HEK293T (cell line): ENCODE measurements at places on chromosomes 2 and 18.

DNA sequence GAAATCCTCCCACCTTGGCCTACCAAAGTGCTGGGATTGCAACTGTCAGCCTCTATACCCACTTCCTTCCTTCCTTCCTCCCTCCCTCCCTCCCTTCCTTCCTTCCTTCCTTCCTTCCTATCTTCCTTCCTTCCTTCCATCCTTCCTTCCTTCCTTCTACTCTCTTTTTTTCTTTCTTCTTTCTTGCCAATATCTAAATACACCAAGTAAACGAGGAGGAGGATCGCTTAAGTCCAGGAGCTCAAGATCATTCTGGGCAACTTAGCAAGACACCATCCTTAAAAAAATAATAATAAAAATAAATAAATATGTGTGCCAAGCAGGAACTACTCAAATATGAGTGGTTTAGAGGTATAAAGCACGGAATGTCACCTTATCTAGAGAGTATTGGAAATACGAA lies 249.4 kb upstream of the TRIB2 start:
- no peak for DNase-seq

- DNase-seq = no peak
Observed at GRCh38 chr2:215171151-215171550, 32.7 kb upstream of the ABCA12 start.

DNA sequence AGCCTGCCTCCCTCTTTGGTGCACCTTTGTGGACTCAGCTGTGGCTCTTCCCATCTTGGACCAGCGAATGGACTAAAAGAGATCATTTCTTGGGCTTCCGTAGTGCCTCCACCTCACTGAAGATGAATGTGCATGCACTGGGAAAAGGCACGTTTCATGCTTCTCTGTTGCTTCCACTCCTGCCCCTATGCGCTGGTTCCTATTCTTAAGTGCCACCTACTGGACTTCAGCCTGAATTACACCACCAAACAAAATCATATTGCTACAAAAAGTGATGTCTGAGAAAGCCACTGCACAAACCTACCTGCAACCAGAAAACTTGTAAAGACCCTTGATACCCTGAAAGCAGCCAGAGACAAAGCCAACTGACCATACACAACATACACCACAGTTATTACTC lies 695.6 kb downstream of the TSN start:
- peak; percentile 25 for DNase-seq

DNA sequence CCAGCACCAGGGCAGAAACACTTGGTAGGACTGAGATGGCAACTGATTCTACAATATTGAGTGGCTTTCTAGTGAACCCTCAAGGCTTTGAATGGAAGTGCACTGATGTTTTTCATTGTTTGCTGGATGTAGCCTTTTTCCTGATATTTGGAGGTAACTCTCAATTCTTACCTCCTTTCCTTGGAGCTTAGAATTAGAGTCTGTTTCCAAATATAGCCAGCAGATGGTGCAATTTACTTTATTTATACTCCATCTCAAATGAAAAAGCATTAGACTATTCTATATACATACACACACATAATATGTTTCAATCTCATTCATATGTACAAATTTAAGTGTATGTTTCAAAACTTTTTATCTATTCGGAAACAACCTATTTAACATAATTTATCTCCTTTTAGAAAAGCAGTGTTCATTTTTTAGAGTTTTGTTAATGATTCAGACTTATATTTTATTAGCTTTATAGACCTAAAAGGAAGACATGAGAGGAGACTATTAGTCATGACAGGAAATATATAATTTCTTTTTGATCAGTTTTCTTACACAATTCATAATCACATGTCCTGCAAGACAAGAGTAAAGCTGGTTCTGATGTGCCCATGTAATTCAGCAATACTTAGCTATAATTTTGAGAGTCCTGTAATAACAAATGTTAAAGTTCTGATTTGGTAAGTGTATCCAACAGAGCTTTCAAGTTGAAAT lies 124.8 kb downstream of the NUP35 start:
- peak; percentile 15 for DNase-seq

DNA sequence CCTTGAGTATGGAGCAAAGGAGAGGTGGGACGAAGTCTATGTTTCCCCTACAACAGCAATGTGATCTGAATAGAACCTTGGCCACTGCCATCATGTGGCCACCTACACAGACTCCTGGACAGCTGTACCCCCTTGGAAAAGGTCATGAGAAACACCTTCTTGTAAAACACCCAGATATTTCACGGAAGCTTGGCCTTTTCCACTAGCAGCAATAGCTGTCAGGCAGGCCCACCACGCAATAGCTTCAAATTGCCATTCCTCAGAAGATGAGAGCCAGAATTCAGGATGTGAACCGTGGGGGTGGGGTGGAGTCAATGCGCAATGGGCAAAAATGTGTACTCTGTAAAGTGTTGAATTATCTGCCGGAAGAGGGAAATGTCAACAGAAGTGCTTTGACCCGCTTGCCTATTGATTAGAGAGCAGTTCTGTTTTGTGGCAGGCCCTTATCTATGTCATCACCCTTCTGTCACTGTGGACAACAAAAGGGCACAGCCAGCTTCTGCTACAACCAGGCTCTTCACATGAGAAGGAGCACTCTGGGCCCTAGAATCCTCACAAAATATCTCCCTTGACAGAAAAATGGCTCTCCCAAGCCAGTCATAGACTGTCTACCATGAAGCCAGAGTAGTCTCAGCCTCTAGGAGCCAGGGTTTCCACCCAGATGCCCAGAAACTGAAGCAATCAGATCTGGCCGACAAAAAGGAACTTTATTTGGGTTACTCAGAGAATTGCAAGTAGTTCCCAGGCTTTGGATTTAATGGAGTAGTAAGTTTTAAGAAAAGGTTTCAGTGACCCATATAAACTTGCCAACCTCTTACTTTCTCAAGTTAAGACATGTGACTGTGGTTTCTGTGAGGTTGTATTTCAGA lies 9.5 kb downstream of the INPP1 start:
- no peak for DNase-seq

DNA sequence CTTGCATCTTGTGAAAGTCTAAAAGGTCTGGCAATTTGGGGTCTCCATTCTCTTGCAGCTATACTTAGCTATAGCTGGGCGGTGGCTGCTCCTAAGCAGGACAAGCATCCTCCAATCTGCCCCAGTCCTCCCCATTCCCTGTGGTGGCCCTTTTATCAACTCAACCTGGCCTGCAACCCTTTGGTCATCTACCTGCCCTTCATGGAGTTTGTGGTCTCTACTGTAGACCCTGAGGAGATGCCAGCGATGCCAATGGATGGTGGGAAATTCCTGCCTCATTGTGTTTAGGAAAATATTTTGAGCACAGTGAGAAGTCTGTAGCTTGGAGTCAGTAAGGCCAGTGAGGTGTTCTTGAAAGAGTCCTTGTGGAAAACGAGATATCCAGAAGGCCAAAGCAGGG lies 143.4 kb downstream of the CAPN13 start:
- no peak for DNase-seq

DNA sequence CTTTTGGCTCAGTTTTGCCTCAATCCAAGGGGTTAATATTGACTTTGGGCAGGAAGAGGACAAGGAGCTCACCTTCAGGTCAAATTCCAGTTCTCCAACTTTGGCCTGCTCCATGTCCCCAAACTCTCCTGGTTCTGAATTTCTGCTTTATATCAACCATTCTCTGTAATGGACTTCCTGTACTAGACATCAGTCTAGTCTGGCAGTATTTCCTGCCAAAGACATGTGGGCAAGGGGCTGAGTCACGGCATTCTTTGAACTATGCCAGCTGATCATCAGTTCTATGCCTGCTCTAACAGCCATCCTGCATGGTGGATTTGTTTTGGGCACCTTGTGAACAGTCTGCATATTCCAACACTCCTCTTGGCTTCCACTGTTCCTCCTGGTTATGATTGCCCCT lies 199.4 kb downstream of the ZEB2 start:
- no peak for DNase-seq

DNA sequence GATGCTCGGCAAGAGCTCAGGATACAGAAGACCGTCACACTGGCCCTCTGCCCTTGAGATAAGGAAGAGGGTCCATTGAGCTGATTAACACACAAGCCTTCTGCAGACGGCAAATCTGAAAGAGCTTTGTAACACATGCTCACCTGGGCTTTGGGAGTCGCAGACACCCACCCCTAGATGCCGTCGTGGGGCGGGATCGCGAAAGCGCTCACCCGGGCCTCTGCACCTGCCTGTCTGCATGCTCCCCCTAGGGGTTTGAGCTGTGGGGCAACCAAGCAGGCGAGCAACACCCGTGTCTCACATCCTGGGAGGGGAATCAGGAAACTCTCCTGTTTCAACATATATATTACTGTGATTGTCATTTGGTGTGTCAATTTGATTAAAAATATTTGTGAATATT lies 99.8 kb upstream of the KCNH7 start:
- DNase-seq = no peak

- DNase-seq = no peak
Observed at GRCh38 chr2:104361414-104361813, 492.5 kb upstream of the POU3F3 start.

DNA sequence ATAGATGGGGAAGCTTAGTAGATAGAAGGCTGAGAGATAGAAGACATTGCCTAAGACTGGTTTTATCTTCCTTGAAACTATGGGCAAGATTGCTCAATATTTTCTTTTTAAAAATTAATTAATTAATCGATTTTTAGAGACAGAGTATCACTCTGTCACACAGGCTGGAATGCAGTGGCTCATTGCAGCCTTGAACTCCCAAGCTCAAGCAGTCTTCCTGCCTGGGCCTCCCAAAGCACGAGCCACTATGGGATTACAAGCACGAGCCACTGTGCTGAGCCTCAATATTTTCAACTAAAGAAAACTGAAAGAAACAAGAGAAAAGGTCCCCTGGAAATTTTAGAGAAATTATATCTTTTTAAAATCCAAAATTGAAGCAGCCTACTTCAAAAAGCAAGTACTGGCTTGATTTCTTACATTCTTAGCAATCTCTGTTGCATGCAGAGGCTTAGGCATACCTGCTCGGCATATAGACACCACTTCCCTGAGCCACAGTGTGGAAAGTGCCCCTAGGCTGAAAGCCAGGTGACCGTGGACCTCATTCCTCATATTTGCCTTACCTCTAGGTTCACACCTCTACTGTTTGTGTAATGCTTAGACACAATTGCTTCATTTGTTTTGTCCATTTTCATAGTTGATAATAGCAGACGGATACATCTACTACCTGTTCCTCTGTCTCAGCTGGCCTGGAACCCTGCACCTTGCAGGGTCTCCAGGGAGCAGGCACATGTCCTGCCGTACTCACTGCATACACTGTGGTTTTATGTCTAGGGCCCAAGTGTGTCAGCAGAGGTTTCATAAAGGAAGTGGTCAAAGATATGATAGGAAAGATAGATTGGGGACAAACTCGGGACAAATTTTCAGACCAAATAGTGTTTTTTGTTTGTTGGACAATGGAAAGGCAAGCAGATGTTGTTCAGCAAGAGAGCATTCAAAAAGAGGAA lies 166.5 kb upstream of the ALPP start:
- no peak for DNase-seq

DNA sequence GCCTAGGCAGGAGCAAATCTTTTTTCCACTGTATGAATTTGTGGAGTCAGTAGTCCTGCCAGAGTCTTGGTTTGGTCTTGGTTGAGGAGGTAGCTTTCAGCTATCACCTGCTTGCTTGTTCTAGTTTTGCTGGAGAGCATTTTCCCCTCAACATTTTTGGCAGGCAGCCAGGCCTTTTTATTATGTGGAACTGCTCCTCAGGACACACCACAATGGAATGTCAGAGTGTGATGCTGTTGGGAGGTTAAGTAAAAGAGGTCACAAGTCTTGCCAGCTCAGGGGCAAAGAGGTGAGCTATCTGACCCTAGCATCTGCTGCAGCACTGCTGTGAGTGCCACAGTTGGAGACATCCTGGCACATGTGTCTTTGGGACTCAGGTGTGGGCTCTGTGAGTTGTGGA lies 258.0 kb downstream of the CNTNAP5 start:
- DNase-seq = no peak

GRCh38 chr2:27058210-27058609 lies 6.7 kb downstream of the AGBL5 start:
- no peak for DNase-seq

GRCh38 chr2:41923156-41923786 lies 124.5 kb upstream of the PKDCC start:
- no peak for DNase-seq

DNA sequence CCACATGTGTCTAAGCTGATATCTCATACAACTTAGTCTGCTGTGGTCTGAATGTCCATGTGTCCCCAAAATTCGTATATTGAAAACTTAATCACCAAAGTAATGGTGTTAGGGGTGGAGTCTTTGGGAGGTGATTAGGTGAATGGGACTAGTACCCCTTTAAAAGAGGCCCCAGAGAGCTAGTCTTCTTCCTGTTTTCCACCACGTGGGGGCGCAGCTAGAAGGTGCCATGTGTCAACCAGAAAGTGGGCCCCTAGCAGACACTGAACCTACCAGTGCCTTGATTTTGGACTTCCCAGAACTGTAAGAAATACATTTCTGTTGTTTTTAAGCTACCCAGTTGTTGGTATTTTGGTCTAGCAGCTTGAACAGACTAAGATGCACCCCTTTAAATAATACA lies 86.6 kb downstream of the ASB1 start:
- DNase-seq = peak; percentile 30

DNA sequence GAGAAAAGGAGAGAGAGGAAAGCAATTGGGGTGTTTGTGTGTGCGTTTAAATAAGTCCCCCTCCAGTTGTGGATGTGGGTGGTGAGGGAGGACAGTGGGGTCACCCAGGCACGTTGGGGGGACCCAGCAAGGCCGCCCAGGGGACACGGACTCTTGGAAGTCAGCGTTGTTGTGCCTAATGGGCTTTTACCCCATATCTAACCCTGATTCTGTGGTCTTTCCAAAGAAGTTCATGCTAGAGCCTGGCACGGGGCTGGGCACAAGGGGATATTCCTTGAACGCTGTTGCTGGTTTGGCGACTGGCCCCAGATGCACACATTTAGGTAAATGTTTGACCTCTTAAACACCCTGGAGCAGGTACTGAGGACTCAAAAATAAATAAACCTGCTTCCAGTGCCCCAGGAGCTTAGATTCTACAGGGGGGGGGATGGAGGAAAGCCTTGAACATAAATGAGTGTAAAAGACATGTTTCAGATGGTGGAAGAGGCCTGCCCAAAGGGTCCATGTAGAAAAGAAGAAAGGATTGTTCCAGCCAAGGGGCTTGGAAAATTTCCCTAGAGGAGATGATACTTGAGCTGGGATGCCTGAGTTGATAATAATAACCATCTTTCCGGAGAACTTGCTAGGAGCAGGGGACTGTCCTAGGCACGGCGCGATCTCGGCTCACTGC lies 97.7 kb upstream of the SIX3 start:
- DNase-seq = no peak
